ENCODE measurements at places on chromosomes 16 and 17.

- no peak for DNase-seq
These were observed 19.3 kb upstream of the MNT start for GRCh38 chr17:2420176-2420575.

GRCh38 chr17:17445925-17446665 lies 30.7 kb upstream of the MED9 start:
- no peak for DNase-seq

- DNase-seq = no peak
These were observed 98.3 kb downstream of the CHD9 start for GRCh38 chr16:53153130-53153529.

- no peak for DNase-seq
These were observed 17.9 kb downstream of the IGFBP4 start for GRCh38 chr17:40460968-40461731.
